Activated naive CD4-positive, alpha-beta T cell (primary cell): ENCODE measurements at places on chromosomes 4 and X.

GRCh38 chr4:138400543-138400942 lies 158.4 kb upstream of the SLC7A11 start:
- DNase-seq = no peak

DNA sequence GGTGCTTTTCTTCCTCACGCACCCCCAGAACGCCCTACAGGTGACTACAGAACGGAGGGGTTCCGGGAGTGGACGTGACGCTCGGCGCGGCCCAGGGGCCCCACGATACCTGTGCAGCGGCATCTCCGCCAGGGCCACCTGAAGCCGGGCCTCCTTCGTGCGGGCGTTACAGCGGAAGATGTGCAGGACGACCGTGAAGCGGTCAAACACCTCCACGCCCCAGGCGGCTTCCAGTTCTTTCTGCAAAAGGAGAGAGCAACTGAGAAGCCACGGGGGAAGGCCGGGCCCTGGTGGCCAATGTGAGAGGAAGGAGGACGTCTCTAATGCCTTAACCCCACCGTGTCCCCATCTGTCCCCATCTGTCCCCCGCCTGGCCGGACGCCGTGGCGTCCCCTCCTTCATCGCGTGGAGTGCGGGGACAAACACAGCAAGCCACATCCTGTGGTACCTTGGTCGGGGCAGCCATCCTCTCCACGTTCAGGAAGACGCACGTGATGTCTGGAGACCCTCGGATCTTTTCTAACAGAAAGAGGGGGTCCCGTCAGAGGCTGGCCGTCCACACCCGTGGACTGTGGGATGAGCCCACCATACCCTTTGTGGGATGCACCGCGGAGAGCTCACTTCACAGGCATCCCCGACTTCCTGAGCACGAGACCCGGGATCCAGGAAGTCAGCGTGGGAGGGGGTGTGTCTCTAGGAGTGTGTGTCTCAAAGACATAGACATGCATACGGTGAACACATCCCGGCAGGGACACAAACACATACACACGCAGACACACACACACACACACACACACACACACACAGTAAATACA lies 3.6 kb downstream of the GTPBP6 start:
- DNase-seq = no peak

DNA sequence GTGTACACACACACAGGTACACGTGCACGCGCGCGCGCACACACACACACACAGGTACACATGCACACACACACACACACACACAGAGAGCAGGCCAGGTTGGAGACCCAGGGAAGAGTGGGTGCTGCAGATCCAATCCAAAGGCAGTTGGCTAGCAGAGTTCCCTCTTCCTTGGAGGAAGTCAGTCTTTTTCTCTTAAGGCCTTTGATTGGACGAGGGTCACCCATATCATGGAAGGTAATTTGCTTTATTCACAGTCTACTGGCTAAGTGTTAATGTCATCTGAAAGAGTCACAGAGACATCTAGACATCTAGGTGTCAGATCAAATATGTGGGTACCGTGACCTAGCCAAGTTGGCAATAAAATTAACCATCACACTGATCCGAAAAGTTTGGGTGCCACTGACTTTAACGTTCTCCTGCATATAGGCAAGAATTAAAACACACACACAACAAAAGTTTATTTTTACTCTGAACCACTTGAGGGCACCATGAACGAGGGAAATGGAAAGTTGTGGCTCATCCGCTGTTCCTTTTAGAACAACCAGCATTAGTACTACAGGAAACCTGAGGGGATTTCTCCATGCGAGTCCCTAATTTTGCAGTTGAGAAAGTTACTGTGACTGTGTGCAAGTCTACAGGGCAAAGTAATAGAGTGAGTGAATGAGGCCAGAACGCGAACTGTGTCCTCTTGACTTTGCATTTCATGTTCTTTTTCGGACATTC lies 66.0 kb upstream of the STOX2 start:
- no peak for DNase-seq

GRCh38 chrX:74924449-74925224 lies 615 bp downstream of the NEXMIF start:
- no peak for DNase-seq

- no peak for DNase-seq
Observed at GRCh38 chr4:115418635-115419396, 305.4 kb upstream of the NDST4 start.

DNA sequence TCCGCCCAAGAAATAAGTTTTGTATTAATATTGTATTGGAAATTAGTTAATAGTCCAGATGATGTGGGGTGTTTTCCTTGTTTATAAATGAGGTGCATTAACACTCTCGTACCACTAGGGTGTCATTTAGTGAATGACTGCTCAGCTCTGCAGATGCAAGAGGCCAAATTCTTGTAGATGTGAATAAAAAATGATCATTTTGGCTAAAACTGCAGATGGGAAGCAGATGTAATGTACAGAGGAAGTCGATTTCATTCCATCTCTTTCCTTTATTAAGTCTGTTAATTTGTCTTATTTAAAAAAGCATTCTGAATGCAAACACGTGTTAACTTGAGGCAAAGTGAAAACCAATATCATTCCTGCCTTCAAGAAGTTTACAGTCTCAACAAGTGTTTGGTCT lies 108.1 kb downstream of the DHX15 start:
- DNase-seq = no peak

DNA sequence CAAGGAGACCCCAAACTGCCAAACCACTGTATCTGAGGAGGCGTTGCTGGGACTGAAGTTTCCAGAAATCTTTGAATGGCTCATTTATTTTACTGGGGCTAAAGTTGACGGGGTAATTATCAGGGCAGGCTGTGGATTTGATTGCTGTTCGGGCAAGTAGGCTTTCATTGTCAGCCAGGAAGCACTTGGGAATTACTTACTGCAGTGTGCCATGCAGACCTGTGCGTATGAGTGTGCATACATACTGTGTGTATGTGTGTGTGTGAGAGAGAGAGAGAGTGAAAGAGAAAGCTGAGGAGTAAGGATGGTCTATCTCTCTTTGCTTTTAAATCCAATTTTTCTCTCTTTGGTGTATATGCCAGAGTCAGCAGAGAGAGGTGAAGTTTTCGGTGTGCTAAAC lies 122.7 kb downstream of the NPNT start:
- DNase-seq = no peak

- DNase-seq = no peak
Observed at GRCh38 chr4:2483237-2483636, 14.3 kb downstream of the RNF4 start.

DNA sequence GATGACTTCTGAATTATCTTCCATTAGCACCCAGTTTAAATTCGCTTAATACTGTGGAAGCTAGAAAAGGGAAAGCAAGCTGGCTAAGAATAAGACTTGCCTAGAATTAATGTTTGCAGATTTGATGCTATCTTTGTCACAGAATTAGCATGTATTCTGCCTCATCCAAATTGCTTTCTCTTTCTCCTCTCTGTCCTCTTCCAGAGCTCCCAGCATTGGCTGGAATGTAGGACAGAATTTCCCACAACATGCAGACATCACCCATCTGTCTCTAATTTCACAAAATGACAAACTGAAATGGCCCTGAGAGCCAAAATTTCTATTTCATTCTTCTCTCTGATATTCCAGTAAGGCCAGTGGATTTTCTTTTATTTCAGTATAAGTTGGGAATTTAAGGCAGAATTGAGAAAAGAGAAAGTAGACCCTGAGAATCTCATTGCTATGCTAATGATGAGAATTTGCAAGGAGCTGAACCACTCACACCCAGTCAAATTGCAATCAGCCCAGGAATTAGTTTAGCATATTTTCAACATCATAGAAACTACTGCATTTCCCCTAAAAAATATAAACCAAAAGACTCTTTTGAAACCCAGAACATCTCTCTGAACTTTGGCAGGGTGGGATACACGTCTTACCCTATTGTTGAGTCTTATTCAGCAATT lies 188.8 kb downstream of the RCHY1 start:
- no peak for DNase-seq

GRCh38 chr4:47624031-47624441 lies 139.0 kb downstream of the ATP10D start:
- DNase-seq = no peak

- no peak for DNase-seq
Observed at GRCh38 chrX:72394518-72395170, 88.9 kb upstream of the CITED1 start.
